ENCODE measurements at places on chromosomes 12 and 14.

DNA sequence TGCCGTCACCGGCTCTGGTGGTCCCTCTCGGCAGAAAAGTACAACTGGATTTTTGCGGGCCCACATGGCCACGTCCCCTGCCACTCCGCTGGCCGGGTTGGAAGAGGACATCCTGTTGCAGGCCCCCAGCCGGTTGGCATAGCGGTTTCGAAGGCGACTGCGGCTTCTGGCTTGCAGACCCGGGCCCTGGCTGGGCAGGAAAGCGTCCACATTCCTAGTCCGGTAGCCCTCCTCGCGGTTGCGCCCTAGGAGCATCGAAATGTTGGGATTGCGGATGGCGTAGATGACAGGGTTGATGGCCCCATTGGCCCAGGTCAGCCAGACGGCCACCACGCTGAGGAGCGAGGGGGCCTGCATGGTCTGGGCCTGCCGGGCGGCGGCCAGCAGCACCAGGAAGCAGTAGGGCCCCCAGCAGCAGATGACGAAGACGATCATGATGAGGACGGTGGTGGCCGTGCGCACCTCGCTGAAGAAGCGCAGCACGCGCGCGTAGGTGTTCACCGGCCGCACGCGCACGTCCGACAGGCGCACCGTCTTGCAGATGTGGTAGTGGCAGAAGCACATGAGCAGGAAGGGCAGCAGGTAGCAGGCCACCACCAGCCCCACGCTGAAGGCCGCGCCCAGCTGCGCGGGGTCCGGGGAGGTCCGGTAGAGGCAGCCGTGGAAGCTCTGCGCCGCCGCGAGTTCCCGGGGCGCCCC lies 1.2 kb downstream of the GPR135 start:
- H3K27me3 ChIP-seq: no peaks in the 10 kb centered on the region
- peak; percentile 43 for DNase-seq
- peak overlapping the region; percentile 23 for H3K4me3 ChIP-seq
- H3K27ac ChIP-seq: no peak overlapping the region
- H3K36me3 ChIP-seq: no peaks in the 10 kb centered on the region

GRCh38 chr12:92786045-92786444 lies 83.3 kb downstream of the PLEKHG7 start:
- H3K36me3 ChIP-seq: no peaks in the 10 kb centered on the region
- H3K27me3 ChIP-seq: no peaks in the 10 kb centered on the region
- no peak overlapping the region for H3K4me3 ChIP-seq
- no peak for DNase-seq

GRCh38 chr12:109594556-109595317 lies 21.1 kb downstream of the MVK start:
- no peaks in the 10 kb centered on the region for H3K27me3 ChIP-seq
- no peak overlapping the region for H3K4me3 ChIP-seq
- no peak for DNase-seq
- no peaks in the 10 kb centered on the region for H3K4me1 ChIP-seq
- peaks cover 7% of the 10 kb centered on the region for H3K36me3 ChIP-seq

- H3K4me3 ChIP-seq: no peak overlapping the region
- no peaks in the 10 kb centered on the region for H3K36me3 ChIP-seq
- no peak overlapping the region for H3K27ac ChIP-seq
Measured at GRCh38 chr14:98928418-98928817, 343.6 kb downstream of the BCL11B start.

DNA sequence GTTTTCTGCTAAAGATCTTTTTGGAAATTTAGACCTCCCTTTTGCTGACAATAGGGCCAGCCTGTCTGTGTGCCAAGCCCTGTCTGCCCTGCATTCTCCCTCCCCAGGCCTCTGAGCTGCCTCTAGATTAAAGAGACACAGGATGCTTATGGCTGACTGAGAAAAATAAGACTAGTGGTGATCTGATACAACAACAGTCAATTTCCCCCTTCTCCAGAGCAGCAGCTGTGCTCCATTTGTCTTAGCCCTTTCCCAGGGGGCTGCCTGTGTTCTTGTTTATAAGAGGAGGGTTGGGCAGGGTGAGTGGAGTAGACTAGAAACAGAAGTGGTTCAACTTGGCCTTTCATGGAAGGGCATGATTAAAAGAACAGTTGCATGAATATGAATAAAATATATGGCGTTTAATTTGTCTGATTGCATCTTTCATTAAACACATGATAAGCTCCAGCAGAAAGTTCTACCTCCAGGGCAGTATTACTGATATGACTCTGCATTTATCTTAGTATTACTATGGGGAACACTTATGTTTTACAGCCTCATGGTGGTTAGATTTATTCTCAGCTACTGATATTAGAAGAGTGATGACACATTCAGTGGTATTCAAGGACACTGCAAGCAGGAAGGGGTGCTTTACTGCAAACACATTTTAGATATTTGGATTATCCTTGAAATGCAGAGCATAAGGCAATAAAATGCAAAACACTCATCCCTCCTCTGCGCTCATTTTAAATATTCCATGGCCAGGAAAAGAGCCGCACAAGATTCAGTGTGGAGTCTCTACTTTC lies 150.2 kb upstream of the CLEC14A start:
- H3K4me1 ChIP-seq: no peaks in the 10 kb centered on the region
- H3K4me3 ChIP-seq: no peak overlapping the region
- H3K27ac ChIP-seq: no peak overlapping the region
- H3K27me3 ChIP-seq: no peaks in the 10 kb centered on the region
- H3K36me3 ChIP-seq: no peaks in the 10 kb centered on the region
- no peak for DNase-seq

DNA sequence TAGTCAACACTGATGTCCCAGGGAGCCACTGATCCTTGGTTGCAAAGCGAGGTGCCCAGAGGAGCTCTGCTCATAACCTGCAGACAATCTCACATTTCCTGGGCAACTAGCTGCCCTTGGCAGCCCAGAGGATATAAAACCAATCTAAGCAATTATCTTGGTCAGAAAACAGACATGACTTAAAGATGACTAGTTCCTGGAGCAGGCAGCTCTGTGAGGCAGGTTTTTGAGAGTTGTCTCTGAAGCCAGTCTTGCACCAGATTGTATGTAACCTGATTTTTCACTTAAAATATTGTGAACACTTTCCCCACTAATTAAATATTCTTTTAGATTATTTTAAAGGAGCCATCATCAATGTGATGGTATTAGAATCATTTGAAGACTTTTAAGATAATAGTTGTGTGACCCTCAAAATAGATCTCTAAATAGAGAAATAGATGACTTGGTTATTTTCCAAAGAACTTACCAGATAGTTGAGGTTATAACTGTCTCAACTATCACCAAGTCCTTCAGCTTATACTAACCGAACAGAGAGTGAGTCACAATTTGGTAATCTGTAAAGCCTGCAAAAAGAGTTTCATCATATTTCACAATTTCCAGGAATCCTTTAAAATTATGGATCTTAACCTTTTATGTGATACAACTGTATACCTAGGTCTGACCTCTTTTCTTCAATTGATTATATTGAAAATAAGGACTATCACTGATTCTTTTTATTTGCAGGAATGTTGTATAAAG lies 75.9 kb downstream of the LIN7A start:
- H3K27ac ChIP-seq: no peak overlapping the region
- no peak for DNase-seq
- no peaks in the 10 kb centered on the region for H3K4me1 ChIP-seq
- H3K27me3 ChIP-seq: no peaks in the 10 kb centered on the region
- no peaks in the 10 kb centered on the region for H3K36me3 ChIP-seq

GRCh38 chr12:15364221-15365160 lies 42.2 kb downstream of the PTPRO start:
- no peak for DNase-seq
- no peak overlapping the region for H3K4me3 ChIP-seq
- no peak overlapping the region for H3K27ac ChIP-seq

DNA sequence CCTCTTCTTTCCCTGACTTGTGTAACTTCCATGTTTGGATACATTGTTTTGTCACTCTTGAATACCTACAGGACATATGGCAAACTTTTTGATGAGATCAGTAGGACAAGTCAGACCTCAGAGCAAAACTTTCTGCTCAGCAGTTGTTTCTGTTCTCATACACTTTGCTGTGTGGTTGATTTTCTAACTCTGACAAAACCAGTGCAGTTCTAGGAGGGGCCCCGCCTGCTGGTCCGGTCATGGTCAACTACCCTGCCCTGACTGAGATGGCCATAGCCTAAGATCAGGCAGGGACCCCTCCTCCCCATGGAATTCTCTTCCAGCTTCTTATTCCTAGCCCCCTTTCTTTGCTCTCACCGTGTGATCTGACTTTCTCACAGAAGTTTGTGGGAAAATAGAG lies 92.8 kb downstream of the OTOGL start:
- no peaks in the 10 kb centered on the region for H3K4me1 ChIP-seq
- no peak overlapping the region for H3K27ac ChIP-seq
- H3K36me3 ChIP-seq: no peaks in the 10 kb centered on the region
- H3K27me3 ChIP-seq: no peaks in the 10 kb centered on the region

- H3K4me1 ChIP-seq: no peaks in the 10 kb centered on the region
- H3K36me3 ChIP-seq: no peaks in the 10 kb centered on the region
Measured at GRCh38 chr12:19957308-19958125, 410.8 kb upstream of the PDE3A start.

- H3K36me3 ChIP-seq: no peaks in the 10 kb centered on the region
- no peaks in the 10 kb centered on the region for H3K27me3 ChIP-seq
- H3K4me1 ChIP-seq: no peaks in the 10 kb centered on the region
- no peak overlapping the region for H3K4me3 ChIP-seq
- H3K27ac ChIP-seq: no peak overlapping the region
Measured at GRCh38 chr12:103623716-103624115, 36.6 kb downstream of the STAB2 start.

DNA sequence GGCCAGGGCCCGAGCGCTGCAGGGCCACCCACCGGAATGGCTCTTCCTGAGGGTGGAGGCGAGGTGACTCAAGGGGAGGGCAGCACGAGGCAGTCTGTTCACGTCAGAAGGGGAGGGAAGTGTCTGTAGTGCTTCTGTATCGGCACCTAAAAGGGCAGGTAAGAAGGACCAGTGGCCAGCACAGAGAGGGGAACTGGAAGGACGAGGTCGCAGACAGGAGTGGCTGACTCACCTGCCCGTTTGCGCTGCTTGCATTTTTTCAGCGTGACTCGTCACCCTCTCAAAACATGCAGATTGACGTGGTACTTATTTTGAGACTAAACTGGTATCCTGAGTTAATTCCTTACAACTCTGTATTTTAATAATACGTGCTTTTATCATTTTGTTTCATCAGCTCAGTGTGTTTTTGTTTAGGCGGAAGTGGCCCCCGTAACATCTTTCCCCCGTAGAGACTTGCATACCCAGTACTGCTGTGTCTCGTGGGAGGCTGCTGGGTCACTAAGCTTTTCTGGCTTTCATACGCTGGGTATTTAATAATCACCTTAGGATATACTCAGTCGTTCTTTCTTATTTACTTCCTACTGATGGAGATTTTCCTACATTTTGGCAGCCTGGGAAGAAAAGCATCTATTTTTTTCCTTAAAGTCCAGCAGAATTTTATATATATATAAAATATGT lies 26.4 kb downstream of the SFSWAP start:
- H3K27me3 ChIP-seq: no peaks in the 10 kb centered on the region
- peaks cover 3% of the 10 kb centered on the region for H3K36me3 ChIP-seq
- H3K4me1 ChIP-seq: no peaks in the 10 kb centered on the region
- no peak overlapping the region for H3K4me3 ChIP-seq
- no peak for DNase-seq
- no peak overlapping the region for H3K27ac ChIP-seq

DNA sequence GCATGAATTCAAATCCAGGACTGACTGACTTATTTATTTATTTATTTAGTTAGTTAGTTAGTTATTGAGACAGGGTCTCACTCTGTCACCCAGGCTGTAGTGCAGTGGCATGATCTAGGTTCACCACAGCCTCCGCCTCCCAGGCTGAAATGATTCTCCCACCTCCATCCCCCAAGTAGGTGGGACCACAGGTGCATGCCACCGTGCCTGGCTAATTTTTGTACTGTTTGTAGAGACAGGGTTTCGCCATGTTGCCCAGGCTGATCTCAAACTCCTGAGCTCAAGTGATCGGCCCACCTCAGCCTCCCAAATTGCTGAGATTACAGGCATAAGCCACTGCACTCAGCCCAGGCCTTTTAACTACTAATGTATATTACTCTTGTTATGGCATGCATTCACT lies 36.0 kb downstream of the BTG1 start:
- DNase-seq: no peak
- H3K4me1 ChIP-seq: no peaks in the 10 kb centered on the region
- H3K27ac ChIP-seq: no peak overlapping the region
- H3K27me3 ChIP-seq: no peaks in the 10 kb centered on the region

GRCh38 chr12:53728206-53728605 lies 954 bp upstream of the CALCOCO1 start:
- H3K27ac ChIP-seq: no peak overlapping the region
- no peaks in the 10 kb centered on the region for H3K27me3 ChIP-seq
- no peak for DNase-seq
- H3K36me3 ChIP-seq: peaks cover 7% of the 10 kb centered on the region
- H3K4me3 ChIP-seq: no peak overlapping the region
- H3K4me1 ChIP-seq: peaks cover 4% of the 10 kb centered on the region

DNA sequence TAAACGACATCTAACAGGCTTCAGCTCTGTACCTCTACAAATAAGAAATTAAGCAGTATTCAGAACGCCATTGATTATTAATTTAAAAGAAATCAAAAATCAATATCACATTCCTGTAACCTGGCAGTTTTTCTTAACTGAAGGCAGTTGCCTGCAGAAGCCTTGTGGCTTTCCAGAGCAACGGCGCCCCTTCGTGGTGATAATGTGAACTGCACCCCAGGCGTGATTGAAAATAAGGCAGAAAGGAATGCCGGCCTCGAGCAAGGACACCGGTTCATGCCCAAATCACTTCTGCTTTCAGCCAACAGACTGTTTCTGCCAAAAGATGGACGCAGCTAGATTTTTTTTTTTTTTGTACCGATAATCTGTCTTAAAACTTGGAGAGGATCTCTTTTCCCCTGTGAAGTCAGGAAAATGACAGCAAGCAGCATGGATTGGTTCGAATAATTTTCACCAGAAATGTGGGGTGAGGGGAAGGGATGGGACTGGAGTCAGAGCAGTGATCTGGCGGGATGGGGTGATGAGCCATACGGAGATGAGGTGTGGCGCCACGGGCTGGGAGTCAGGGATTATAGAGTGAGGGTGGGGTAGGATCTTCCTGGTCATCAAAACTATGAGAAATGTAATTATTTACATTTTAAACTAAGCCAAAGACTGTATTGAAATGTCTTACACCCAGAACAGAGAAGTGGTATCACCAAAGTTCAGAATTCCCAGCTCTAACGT lies 473.0 kb downstream of the DPF3 start:
- no peaks in the 10 kb centered on the region for H3K36me3 ChIP-seq
- no peaks in the 10 kb centered on the region for H3K4me1 ChIP-seq
- DNase-seq: peak; percentile 90
- H3K4me3 ChIP-seq: no peak overlapping the region
- H3K27me3 ChIP-seq: no peaks in the 10 kb centered on the region

GRCh38 chr14:22735096-22735495 lies 31.4 kb upstream of the OXA1L start:
- no peak for DNase-seq
- no peaks in the 10 kb centered on the region for H3K4me1 ChIP-seq
- no peaks in the 10 kb centered on the region for H3K27me3 ChIP-seq
- no peaks in the 10 kb centered on the region for H3K36me3 ChIP-seq
- H3K4me3 ChIP-seq: no peak overlapping the region

DNA sequence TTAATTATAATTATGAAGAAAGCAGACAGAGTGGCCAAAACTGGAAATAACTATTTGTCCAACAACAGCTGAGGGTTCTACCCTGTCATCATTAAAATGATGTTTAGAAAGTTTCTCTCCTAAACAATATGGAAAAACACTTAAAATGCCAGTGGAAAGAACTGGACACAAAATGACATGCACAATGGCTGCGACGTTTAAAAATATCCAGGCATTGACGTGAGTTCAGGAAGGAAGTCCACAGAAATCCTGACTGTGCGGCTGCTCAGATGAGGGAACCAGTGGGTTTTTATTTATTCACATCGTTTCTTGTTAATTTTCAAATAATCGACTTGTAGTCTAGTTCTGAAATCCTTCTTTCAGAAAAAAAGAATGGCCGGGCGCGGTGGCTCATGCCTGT lies 58.3 kb downstream of the CCNK start:
- no peaks in the 10 kb centered on the region for H3K36me3 ChIP-seq
- no peak overlapping the region for H3K4me3 ChIP-seq
- no peak overlapping the region for H3K27ac ChIP-seq
- no peak for DNase-seq
- no peaks in the 10 kb centered on the region for H3K27me3 ChIP-seq
- H3K4me1 ChIP-seq: no peaks in the 10 kb centered on the region

Measured in kidney (tissue), 22 donors.